GM23338 (cell line): ENCODE measurements at places on chromosomes 12 and 14.

DNA sequence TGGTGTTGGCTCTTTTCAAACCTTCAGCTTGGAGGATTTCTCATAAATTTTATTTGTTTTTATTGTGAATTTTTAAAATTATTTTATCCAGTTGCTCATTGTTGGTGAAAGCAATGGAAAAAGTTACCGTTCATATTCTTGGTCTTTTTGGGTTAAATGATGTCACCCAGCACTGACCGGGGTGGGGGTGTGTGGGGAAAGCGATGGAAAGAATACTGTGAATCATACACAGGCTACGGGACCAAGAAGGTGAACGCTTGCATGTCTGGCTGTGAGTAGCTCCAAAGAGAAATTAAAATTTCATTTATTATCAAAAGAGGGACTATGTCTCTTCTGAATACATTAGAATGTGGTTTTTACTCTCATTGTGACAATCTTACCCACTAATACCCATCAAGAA lies 430.1 kb downstream of the AEBP2 start:
- no peak for DNase-seq

GRCh38 chr14:61585598-61586543 lies 109.4 kb upstream of the HIF1A start:
- DNase-seq: no peak

DNA sequence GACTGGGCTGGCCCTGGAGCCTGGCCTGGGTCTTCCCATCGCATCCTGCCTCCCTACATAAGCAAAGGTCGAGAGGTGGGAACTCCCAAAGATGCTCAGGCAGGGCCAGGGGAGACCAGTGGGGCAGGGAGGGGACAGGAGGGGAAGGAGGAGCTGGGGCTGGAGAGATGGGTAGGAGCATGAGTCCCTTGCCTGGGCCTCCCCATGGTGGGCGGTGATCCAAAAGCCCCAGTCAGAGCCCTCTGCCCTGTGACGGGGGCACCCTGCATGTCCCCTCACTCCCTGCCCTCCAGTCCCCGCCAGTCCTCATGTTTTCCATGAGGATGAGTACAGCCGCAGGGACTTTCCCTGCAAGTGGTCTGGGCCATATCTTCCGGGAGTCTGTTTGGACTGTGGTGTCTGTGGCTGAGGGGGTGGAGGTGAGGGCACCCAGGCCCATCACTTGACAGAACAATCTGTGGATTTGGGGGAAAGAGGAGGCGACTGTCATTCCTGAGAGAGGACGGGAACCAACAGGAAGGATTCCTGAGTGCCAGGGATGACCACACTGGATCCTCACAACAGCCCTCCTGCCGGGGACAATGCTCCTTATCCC lies 9.3 kb downstream of the BDKRB2 start:
- no peak for DNase-seq

- DNase-seq: no peak
Measured at GRCh38 chr12:111170543-111170942, 198.4 kb downstream of the PHETA1 start.

DNA sequence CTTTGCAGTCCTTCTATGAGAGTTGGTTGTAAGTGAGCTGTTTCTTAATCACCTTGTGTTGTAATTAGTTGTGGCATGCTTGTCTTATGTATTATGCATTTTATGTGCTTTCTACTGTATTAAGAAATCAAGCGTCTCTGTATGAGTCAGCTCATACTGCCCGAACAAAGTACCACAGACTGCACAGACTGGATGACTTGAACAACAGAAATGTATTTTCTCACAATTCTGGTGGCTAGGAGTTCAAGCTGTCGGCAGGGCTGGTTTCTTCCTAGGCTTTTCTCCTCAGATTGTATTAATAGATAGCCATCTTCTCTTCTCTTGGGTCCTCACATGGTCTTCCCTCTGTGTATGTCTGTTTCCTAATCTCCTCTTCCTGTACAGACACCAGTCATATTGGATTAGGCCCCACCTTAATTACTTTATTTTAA lies 77.7 kb downstream of the FLRT2 start:
- no peak for DNase-seq

DNA sequence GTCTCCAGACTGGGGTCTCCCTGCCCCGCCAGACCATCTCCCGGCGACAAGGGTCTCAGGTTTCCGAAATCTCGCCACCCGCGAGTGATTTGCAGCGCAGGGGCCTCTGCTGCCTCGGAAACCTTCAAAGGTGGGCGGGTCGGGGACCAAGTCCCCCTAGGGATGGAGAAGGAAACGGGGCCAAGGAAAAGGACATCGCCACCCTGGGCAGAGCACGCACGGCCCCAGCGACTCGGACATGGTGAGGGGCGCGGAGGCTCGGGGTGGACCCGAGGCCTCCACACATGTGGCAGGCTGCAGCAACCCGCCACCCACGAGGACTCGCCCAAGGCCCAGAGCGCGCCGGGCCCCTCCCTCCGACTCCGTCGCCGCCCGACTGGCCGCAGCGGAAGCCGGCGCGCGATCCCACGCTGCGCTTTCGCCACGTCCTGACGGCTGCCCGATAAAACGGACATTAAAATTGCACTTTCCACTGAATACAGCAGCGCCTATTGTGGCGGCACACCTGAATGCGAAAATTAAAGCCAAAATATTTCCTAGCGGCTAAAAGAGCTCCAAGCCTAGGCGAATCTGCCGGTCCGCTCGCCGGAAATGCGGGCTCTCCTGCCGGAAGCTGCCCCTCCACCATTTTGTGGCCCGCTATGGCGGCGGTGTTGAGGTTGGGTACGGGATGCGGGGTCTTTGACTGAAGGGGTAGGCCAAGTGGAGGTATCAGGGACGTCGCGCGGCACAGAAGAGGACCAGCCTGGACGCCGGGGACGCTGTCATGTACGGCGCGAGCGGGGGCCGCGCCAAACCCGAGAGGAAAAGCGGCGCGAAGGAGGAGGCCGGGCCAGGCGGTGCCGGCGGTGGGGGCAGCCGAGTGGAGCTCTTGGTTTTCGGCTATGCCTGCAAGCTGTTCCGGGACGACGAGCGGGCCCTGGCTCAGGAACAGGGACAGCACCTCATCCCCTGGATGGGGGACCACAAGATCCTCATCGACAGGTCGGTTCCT lies at the start of gene SFSWAP:
SFSWAP (plus strand) TSS at position 627 of the 994 bp plus-strand sequence; CDS start at position 767, 140 bp downstream.
- DNase-seq: peak; percentile 75

DNA sequence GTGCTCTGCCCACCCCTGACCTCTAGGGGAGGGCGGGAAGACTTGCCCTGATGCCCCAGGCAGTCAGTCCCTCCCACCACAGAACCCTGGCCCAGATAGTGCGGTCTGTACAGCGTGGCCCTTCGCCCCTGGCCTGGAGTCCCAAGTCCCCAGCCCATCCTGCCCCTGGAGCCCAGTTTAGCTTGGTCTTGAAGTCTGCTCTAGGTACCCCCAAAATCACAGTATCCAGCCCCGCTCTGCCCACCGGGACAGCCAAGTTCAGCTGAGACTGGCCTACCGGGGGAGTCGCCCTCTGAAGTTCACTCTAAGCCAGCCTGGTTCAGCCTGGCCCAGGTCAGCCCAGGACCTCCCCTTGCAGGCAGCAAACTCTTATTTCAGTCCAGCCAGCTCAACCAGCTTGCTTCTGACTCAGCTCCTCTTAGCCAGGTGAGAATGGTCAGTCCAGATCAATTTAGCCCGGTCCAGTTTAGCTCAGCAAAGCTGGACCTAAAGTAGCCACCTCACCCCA lies 75.9 kb downstream of the TMEM121 start:
- DNase-seq: no peak

GRCh38 chr14:64755781-64756221 lies 51.6 kb downstream of the PLEKHG3 start:
- DNase-seq: no peak

DNA sequence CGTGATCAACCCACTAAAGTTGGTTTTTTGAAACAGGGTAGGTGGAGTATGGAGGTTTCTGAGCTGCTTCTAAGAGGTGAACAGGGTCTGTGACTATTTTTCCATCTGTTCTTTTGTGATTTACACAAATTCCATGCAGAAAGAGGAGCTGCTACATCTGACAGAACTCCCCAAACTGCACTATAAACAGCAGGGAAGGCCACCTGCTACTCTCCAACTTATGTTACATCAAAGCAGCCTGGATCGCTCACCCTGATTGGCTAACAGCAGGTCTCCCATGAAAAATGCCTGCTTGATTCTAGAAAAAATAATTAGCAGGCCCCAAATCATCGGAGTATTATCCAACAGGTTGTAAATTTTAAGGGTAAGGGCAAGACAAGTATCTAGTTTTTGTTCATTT lies 282.9 kb upstream of the FLRT2 start:
- no peak for DNase-seq

DNA sequence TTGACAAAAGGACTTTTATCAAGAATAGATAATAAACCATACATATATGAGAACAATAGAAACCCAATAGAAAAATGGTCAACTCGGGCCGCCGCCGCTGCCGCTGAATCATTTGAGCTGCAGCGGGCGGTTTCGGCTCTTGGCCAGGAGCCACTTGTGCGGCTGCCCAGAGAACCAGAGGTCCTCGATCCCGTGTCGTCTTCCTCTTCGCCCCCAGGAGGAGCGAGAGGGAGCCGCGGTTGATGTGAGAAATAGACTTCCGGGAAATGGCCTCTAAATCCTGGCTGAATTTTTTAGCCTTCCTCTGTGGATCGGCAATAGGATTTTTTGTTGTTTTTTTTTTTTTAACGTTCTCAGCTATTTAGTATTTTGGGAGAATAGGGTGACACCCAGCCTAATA lies 44.8 kb downstream of the CPSF6 start:
- peak; percentile 93 for DNase-seq

GRCh38 chr12:103879048-103879692 lies 38.1 kb upstream of the NT5DC3 start:
- no peak for DNase-seq

- DNase-seq: no peak
Measured at GRCh38 chr12:121614872-121615467, 11.4 kb upstream of the ORAI1 start.
